ENCODE measurements at places on chromosomes 1 and 21.

DNA sequence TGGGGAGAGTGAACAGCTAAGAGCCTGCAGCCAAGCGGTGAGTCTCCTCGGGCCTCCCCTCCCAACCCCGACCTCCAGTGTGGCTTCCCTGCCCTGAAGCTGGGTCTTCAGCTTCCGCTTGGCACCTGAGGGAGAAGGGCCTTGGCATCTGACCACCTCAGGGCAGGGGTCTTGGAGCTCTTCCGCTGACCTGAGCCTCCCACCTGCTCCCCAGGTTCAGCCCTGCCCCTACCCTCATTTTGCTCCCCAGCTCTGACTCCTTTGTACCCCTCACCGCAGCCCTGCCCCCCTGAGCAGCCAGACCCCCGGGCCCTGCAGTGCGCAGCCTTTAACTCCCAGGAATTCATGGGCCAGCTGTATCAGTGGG is 4.9 kb downstream of the ADAMTSL4 start:
- no peak for DNase-seq

DNA sequence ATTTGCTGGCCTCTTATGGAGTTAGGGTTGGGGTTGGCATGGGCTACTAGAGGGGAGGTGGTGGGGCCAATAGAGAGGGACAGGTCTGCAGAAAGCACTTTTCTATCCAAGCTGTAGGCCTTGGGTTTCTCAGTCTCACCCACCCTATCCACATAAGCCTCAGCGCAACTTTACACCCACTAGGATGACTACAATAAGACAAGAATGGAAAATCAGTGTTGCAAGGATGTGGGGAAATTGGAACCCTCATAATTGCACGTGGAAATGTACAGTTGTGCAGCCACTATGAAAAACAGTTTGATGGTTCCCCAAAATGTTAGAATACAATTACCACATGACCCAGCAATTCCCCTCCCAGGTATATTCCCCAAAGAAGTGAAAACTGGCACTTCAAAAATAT is 14.0 kb upstream of the GSTM4 start:
- DNase-seq: no peak

DNA sequence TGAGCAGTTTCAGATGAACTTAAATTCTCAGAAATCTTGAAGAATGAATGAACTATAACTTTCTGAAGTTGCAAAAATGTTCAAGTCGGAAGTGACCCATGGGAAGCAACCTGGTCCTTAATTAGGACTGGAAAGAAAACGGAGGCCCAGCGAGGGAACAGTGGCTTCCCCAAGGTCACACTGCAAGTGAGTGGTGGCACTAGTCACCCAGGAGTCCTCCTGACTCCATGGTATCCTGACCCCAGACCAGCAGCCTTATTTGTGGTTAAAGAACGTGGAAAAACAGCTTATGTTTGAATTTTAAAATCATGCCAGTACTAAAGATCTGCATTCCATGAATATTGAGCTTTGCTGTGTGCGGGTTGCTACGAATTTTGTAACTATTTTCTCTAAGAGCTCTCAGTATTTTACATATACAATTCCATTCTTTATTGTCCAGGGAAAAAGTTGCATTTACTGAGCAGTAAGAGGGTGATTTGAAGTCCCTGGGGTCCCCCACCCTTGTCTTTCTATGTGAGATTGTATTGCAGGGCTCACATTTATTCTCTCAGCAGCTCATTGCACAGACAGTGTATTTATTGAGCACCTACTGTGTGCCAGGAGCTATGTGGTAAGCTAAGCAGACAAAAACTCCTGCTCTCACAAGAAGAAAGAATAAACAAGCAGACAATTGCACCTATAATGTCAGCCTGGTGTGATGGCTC is 61.6 kb upstream of the ATP5PO start:
- no peak for DNase-seq

- DNase-seq: no peak
These were observed 43.0 kb downstream of the GALNT2 start for GRCh38 chr1:230109895-230110667.

DNA sequence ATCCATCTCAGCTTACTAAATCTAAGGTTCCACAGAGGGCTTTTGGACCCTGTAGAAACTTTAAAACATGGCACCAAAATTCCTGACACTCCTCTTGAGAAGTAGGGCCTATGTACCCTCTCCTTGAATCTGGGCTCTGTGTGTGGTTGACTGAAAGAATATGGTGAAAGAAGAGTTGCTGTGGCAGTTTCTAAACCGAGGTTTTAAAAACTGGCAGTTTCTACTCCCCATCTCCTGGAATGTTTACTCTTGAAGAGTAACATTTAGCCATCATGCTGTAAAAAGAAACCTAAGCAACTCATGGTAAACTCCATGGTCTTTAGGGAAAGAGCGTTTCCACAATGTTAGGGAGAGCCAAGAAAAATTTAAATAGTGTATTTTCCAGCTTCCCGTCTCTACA is 4.6 kb upstream of the CMPK1 start:
- no peak for DNase-seq
